ENCODE measurements at places on chromosomes 7 and 10. TPM values are rescaled to one million over a fixed set of nuclear protein-coding genes. Genes with fewer than 3 reads are reported as not detected.

HOGA1 gene
- total RNA-seq, result 3.6 TPM

- DNase-seq, result no peak
- H3K27ac ChIP-seq, result no peak overlapping the region
- H3K36me3 ChIP-seq, result no peaks in the 10 kb centered on the region
- H3K27me3 ChIP-seq, result no peaks in the 10 kb centered on the region
Observed at GRCh38 chr7:50333221-50333651, 28.7 kb downstream of the IKZF1 start.

- H3K27ac ChIP-seq, result no peak overlapping the region
- no peaks in the 10 kb centered on the region for H3K4me1 ChIP-seq
- H3K27me3 ChIP-seq, result no peaks in the 10 kb centered on the region
Observed at GRCh38 chr7:74246497-74246896, 7.7 kb downstream of the RFC2 start.

DNA sequence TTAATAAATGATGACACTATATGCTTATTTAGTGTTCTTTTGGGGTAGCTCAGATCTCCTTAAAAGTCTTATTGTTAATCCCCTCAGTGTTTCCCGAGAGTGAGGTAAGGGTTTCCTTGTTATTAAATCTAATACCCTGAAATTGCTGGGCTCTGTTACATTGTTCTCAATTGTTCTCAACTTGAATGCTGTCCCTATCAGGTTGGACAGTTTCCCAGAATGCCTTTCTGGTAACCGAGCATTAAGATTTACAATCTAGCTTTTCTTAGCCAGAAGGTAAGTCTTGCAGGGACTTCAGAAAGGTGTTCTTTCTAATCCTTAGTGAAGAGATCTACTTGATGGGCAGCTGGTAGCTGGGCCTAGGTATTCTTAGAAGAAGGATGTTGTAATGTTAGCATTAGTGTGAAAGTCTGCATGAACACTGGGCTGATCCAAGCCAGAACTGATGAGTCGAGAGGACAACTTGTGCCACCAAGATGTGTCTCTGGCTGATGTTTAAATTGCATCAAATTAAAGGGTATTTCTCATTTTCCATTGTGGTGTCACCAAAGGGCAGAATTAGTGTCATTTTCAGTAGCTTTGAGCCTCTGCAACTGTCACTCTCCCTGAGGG, 89.9 kb downstream of the SND1 start:
- no peak for DNase-seq
- no peak overlapping the region for H3K4me3 ChIP-seq
- no peaks in the 10 kb centered on the region for H3K4me1 ChIP-seq

- no peaks in the 10 kb centered on the region for H3K4me1 ChIP-seq
- peak overlapping the region; percentile 52 for H3K4me3 ChIP-seq
- H3K27me3 ChIP-seq, result no peaks in the 10 kb centered on the region
- no peaks in the 10 kb centered on the region for H3K36me3 ChIP-seq
- no peak for DNase-seq
Observed at GRCh38 chr10:130301021-130301892, 165.1 kb downstream of the GLRX3 start.

DNA sequence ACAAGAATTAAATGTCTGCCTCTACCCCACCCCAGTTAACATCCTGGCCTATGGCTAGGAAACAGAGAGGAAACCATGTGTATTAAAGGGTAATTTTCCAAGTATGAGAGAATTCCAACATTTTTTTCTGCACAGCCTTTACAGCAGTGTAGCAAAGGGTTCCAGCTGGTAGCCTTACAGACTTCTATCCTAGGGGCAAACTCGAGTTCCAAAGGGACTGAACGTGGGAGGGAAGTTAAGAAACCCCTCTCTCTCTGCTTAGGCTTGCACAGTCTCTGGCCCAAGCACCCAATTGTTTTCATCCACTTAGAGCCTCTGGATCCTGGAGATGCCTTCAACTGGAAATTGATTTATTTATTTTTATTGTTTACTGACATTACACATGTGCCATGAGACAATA, 60.3 kb downstream of the SLC16A12 start:
- H3K27me3 ChIP-seq, result no peaks in the 10 kb centered on the region
- H3K27ac ChIP-seq, result peak overlapping the region; percentile 64
- DNase-seq, result no peak
- H3K4me3 ChIP-seq, result no peak overlapping the region
- no peaks in the 10 kb centered on the region for H3K36me3 ChIP-seq

DNA sequence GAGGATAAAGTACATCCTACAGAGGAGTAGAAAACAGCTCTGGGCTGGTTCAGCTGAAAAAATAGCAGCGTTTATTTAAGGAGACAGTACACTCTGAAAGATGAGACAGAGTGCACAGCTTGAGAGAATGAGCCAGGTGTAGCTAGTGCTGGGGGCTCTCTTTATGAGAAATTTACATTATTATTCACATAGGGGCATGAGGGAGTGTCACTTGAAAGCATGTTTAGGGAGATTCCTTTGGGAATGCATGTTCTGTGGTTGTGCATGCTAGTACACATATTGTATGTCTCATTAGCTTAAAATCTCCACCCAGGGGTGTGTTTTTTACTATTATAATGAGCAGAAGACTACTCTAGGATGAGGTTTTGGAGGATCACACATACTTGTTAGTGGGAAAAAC, 1224.4 kb downstream of the REEP3 start:
- H3K4me1 ChIP-seq, result no peaks in the 10 kb centered on the region
- H3K27ac ChIP-seq, result no peak overlapping the region

DNA sequence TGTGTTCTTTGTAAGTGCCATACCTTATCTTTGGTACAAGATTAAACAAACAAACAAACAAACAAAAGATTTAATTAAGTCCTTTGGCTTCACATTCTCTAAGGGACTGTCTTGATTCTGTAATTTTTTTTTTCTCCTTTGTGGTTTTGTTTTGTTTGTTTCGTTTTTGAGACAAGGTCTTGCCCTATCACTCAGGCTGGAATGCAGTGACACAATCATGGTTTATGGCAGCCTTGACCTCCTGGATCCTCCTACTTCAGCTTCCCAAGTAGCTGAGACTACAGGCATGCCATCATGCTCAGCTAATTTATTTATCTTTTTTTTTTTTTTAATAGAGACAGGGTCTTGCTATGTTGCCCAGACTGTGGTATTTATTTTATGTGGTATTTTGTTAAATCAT, 165.8 kb downstream of the LRRC4 start:
- H3K27ac ChIP-seq, result no peak overlapping the region
- no peaks in the 10 kb centered on the region for H3K4me1 ChIP-seq
- no peaks in the 10 kb centered on the region for H3K27me3 ChIP-seq
- no peaks in the 10 kb centered on the region for H3K36me3 ChIP-seq
- DNase-seq, result no peak
- no peak overlapping the region for H3K4me3 ChIP-seq

- no peak for DNase-seq
- no peaks in the 10 kb centered on the region for H3K36me3 ChIP-seq
- H3K4me3 ChIP-seq, result no peak overlapping the region
- no peaks in the 10 kb centered on the region for H3K27me3 ChIP-seq
- no peak overlapping the region for H3K27ac ChIP-seq
Observed at GRCh38 chr10:82420001-82420400, 545.0 kb downstream of the NRG3 start.

Measured in tibial nerve (tissue), 4 donors.